ENCODE measurements at places on chromosomes 7 and 10. TPM values are rescaled to one million over a fixed set of nuclear protein-coding genes. Genes with fewer than 3 reads are reported as not detected.

- no peak overlapping the region for H3K27ac ChIP-seq
- H3K4me3 ChIP-seq = no peak overlapping the region
- H3K36me3 ChIP-seq = no peaks in the 10 kb centered on the region
- no peaks in the 10 kb centered on the region for H3K4me1 ChIP-seq
- DNase-seq = peak; percentile 33
Measured at GRCh38 chr7:151012911-151013347, 11.4 kb downstream of the ATG9B start.

DNA sequence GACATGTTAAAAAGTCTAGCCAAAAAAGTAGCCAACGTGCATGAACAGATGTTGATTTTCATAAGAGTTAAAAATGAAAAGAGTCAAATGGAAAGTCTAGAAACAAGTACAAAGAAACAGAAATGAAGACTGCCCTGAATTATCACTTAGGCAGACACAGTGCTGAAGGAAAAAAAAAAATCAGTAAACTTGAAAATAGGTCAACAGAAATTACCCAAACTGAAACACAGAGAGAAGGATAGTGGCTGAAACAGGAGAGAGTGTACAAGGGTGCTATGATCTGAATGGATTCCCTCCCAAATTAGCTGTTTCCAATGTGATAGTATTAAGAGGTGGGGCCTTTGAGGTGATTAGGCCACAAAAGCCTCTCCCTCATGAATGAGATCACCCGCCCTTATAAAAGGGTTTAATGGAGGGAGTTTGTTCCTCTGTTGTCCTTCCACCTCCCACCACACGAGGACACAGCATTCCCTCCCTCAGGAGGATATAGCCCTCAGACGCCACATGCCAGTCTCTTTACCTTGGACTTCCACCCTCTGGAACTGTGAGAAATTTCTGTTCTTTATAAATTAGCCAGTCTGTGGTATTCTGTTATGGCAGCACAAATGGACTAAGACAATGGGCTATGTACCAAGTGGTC is 249.7 kb downstream of the AHR start:
- no peaks in the 10 kb centered on the region for H3K27me3 ChIP-seq
- no peak overlapping the region for H3K4me3 ChIP-seq
- H3K36me3 ChIP-seq = no peaks in the 10 kb centered on the region
- H3K4me1 ChIP-seq = no peaks in the 10 kb centered on the region
- H3K27ac ChIP-seq = no peak overlapping the region

- H3K36me3 ChIP-seq = no peaks in the 10 kb centered on the region
- peaks cover 7% of the 10 kb centered on the region for H3K4me1 ChIP-seq
- no peaks in the 10 kb centered on the region for H3K27me3 ChIP-seq
- H3K4me3 ChIP-seq = no peak overlapping the region
- DNase-seq = peak; percentile 98
Measured at GRCh38 chr10:125231116-125231812, 70.9 kb upstream of the CTBP2 start.

UNCX gene
- polyA plus RNA-seq = not detected

DNA sequence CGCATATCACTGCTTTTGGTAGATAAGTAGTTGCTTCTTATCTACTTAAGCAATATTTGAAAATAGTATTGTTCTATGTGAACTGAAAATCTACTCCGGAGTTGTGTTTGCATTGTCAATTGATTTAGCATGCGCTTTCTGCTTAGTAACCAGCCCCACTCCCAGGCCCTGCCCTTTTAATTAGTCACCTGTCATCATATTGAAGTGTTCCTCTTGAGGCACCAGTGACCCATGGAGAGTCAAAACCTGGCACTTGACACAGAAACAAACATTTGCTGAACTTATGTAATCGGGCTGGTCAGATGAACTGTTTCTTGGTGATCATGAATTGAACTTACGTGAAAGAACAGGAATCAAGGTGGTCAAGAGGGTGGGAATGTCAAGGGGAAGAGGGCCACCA is 27.8 kb upstream of the CDHR3 start:
- no peak overlapping the region for H3K4me3 ChIP-seq
- DNase-seq = no peak
- no peaks in the 10 kb centered on the region for H3K27me3 ChIP-seq

- no peak overlapping the region for H3K4me3 ChIP-seq
- H3K4me1 ChIP-seq = no peaks in the 10 kb centered on the region
- no peak overlapping the region for H3K27ac ChIP-seq
- DNase-seq = no peak
Measured at GRCh38 chr7:35356495-35356894, 102.6 kb upstream of the TBX20 start.

GRCh38 chr10:75487755-75488125 is 56.3 kb downstream of the LRMDA start:
- no peak overlapping the region for H3K27ac ChIP-seq
- DNase-seq = no peak
- H3K4me1 ChIP-seq = no peaks in the 10 kb centered on the region
- no peaks in the 10 kb centered on the region for H3K36me3 ChIP-seq

GLI3 gene
- polyA plus RNA-seq = 7.3 TPM

FAM237B gene
- polyA plus RNA-seq = 0.03 TPM

DNA sequence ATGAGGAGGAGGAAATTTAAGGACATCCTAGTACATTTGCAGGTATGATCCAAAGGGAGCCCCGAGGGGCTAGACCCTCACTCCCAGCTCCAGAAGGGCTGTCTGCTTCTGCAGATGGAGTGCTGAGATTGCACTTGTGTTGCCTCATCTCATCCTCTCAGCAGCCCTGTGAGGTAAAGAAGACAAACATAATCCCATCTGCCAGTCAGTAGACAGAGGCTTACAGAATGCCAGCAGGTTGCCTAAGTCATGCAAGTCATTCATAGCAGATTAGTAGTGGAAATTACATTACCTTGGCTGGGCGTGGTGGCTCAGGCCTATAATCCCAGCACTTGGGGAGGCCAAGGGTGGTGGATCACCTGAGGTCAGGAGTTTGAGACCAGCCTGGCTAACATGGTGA is 45.4 kb downstream of the BLVRA start:
- no peak overlapping the region for H3K4me3 ChIP-seq
- no peaks in the 10 kb centered on the region for H3K27me3 ChIP-seq
- no peaks in the 10 kb centered on the region for H3K4me1 ChIP-seq
- H3K27ac ChIP-seq = no peak overlapping the region

GRCh38 chr7:117251687-117252086 is 71.2 kb downstream of the WNT2 start:
- H3K27me3 ChIP-seq = no peaks in the 10 kb centered on the region
- peak overlapping the region; percentile 53 for H3K27ac ChIP-seq
- no peak overlapping the region for H3K4me3 ChIP-seq
- peaks cover 2% of the 10 kb centered on the region for H3K4me1 ChIP-seq
- H3K36me3 ChIP-seq = no peaks in the 10 kb centered on the region

DNA sequence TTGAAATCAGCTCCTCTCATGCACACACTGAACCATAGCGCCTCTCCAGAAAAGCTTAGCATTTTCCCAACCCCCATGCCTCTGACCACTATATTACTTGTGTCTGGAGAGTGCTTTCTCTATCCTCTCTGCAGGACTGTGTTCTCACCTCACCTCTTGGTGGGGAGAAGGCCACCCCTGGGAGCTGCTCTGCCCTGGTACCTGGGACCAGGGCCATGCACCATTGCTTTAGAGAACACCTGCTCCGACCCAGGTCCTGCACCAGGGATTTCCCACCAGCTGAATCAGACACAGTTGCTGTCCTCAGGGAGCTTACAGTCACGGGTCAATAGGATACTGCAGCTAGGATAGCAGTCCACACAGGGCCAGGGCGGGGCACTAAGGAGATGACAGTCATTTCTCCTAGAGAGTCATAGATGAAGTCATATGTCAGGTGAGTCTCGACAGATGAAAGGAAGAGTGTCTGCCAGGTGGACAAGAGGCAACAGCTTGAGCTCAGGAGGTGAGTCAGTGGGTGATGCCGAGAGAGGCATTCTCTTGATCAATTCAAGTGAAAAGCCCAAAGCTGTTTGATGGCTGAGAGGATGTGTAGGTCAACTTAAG is 619 bp upstream of the LMTK2 start:
- no peaks in the 10 kb centered on the region for H3K36me3 ChIP-seq
- no peak for DNase-seq
- H3K4me1 ChIP-seq = peaks cover 2% of the 10 kb centered on the region
- no peak overlapping the region for H3K27ac ChIP-seq

GIMAP7 gene
- not detected for polyA plus RNA-seq

GRCh38 chr10:71865561-71866041 is 14.6 kb upstream of the PSAP start:
- no peak for DNase-seq
- H3K36me3 ChIP-seq = no peaks in the 10 kb centered on the region
- peaks cover 17% of the 10 kb centered on the region for H3K4me1 ChIP-seq
- no peaks in the 10 kb centered on the region for H3K27me3 ChIP-seq
- H3K4me3 ChIP-seq = no peak overlapping the region
- no peak overlapping the region for H3K27ac ChIP-seq

DNA sequence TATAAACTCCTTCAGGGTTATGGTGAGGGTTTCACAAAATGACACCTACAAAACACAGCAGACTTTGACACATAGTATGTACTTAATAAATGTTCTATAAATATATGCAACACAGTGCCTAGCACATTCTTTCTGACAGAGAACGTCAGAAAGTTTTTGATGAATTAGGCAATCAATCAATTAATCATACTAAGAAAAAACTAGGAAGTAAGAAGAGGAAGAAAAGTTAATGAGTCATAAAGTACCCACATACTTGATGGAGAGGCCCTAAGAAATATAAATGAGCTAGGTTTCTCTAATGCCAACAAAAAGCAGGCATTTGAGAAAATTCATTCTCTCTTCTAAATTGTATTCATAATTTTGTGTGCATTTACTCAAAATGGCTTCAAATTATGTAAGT is 192.7 kb upstream of the VWC2 start:
- H3K27ac ChIP-seq = no peak overlapping the region
- H3K4me1 ChIP-seq = no peaks in the 10 kb centered on the region
- no peak overlapping the region for H3K4me3 ChIP-seq

DNA sequence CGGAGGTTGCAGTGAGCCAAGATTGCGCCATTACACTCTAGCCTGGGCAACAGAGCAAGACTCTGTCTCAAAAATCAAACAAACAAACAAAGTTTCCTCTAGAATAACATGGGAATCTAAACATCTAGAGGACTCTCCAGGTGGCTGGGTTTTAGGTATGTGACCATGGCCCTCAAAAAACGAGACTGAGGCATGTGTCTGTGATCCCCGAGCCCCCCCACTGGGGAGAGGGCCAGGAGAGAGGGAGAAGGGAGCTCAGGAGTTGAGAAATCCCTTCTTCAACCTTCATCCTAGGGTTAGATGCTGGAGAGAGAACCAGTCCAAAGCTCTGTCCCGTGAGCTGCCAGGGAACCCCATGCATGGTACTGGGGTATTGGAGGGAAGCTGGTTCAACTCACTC is 188.0 kb upstream of the LYZL2 start:
- H3K27me3 ChIP-seq = no peaks in the 10 kb centered on the region
- no peak overlapping the region for H3K4me3 ChIP-seq
- DNase-seq = no peak
- H3K36me3 ChIP-seq = no peaks in the 10 kb centered on the region

ADAP1 gene
- 1.1 TPM for polyA plus RNA-seq

DNA sequence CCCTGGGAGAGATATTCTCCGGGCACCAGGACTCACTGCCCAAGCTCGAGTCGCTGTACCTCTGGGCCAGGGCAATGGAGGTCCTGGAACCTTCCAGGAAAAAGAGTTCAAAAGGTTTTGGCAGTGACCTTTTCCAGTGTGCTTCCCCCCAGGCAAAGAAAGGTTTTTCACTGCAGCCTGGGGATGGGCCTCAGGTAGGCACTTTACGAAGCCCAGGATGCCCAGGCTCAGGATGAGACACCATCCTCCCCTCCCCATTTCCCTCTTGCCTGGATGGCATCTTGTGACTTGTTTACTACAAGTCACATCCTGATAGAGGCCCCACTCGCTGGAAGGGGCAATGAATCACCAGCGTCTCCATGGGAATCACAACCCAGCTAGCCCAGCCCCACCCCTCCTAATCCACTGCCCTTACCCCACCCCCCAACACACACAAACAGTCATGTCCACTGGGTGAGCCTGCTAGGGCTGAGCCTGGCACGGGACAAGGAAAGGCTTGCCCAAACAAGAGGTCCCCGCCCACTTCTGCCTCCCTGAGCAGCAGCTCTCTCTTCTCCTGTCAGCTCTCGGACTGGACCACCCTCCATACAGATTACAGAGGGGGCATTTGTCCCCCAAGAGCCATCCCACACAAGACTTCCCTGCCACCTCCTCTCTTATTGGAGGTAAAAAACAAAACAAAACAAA is 93.8 kb upstream of the SMNDC1 start:
- H3K4me3 ChIP-seq = no peak overlapping the region
- H3K4me1 ChIP-seq = peaks cover 25% of the 10 kb centered on the region
- DNase-seq = peak; percentile 97
- H3K36me3 ChIP-seq = no peaks in the 10 kb centered on the region

DNA sequence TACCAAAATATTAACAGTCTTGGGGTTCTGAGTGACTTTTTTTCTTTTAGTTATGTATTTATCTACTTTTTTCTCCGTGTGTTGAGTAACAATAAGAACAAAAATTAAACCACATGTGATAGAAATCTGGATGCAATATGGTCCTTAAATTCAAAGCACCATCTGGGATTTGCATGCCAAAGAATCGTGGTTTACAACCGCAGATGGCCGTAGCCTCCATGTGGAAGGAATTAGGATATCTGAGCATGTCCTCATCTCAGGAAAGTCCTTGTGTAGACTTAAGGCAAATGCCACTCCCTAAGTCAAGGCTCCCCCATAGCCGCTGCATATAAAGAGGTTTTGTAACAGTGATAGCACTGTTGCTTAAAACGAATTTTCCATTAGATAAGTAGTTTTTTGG is 304.0 kb downstream of the ZEB1 start:
- no peaks in the 10 kb centered on the region for H3K27me3 ChIP-seq

- no peak overlapping the region for H3K4me3 ChIP-seq
- H3K4me1 ChIP-seq = no peaks in the 10 kb centered on the region
- H3K27ac ChIP-seq = no peak overlapping the region
Measured at GRCh38 chr7:6186577-6186976, 85.8 kb downstream of the CYTH3 start.

GRCh38 chr10:62017491-62017870 is 116.0 kb downstream of the ARID5B start:
- DNase-seq = no peak
- no peaks in the 10 kb centered on the region for H3K36me3 ChIP-seq
- no peaks in the 10 kb centered on the region for H3K27me3 ChIP-seq
- H3K4me1 ChIP-seq = peaks cover 16% of the 10 kb centered on the region
- H3K27ac ChIP-seq = peak overlapping the region; percentile 65

- peaks cover 7% of the 10 kb centered on the region for H3K27me3 ChIP-seq
- H3K4me3 ChIP-seq = no peak overlapping the region
- peak; percentile 90 for DNase-seq
- no peaks in the 10 kb centered on the region for H3K4me1 ChIP-seq
- no peaks in the 10 kb centered on the region for H3K36me3 ChIP-seq
- H3K27ac ChIP-seq = no peak overlapping the region
Measured at GRCh38 chr10:113326160-113327111, 226.4 kb upstream of the HABP2 start.

GRCh38 chr7:24891311-24891735 is 88.7 kb downstream of the OSBPL3 start:
- H3K36me3 ChIP-seq = peaks cover 3% of the 10 kb centered on the region
- H3K4me3 ChIP-seq = no peak overlapping the region
- no peaks in the 10 kb centered on the region for H3K4me1 ChIP-seq
- no peaks in the 10 kb centered on the region for H3K27me3 ChIP-seq
- peak; percentile 57 for DNase-seq

- H3K27me3 ChIP-seq = no peaks in the 10 kb centered on the region
- DNase-seq = no peak
- H3K4me1 ChIP-seq = no peaks in the 10 kb centered on the region
- H3K36me3 ChIP-seq = no peaks in the 10 kb centered on the region
- no peak overlapping the region for H3K4me3 ChIP-seq
- no peak overlapping the region for H3K27ac ChIP-seq
Measured at GRCh38 chr10:1434912-1435692, 302.2 kb downstream of the ADARB2 start.

MYOF gene
- polyA plus RNA-seq = 215 TPM
